ENCODE measurements at places on chromosomes 5 and 9. TPM values are rescaled to one million over a fixed set of nuclear protein-coding genes. Genes with fewer than 3 reads are reported as not detected.

DNA sequence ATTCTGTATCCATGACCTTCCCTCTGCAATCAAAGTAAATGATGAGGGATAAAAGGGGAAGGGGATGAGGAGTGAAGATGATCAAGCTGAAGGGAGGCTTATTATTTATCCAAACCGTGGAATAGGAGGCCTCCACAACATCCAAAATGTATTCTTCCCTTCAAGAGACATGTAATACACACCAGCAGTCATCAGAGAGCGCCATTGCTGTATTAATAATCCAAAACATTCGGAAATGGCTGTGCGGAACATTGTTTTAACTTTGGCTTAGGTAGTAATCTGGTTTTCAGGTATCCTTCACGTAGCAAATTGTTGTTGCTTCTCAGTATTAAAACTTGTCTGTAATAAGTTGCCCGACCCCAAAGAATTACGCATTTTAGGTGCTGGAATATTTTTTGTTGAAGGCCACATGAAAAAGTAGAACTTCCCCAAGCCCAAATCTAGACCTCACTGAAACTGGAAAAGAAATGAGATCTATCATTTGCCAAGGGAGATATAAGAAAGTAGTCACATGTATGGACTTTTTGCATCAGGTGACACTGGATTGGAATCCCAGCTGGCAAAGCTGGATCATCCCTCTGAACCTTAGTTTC is 2.6 kb upstream of the BOD1 start:
- H3K36me3 ChIP-seq: no peaks in the 10 kb centered on the region
- no peaks in the 10 kb centered on the region for H3K27me3 ChIP-seq
- no peak overlapping the region for H3K4me3 ChIP-seq
- peak; percentile 39 for DNase-seq
- no peak overlapping the region for H3K27ac ChIP-seq
- H3K4me1 ChIP-seq: peaks cover 11% of the 10 kb centered on the region

The FOXD4L6 gene
- not detected for total RNA-seq

The DMRTA1 gene
- total RNA-seq: 1.3 TPM

GRCh38 chr5:177198738-177199137 is 65.2 kb downstream of the NSD1 start:
- H3K4me3 ChIP-seq: no peak overlapping the region
- no peaks in the 10 kb centered on the region for H3K36me3 ChIP-seq

The PHAX gene
- 77.4 TPM for total RNA-seq

GRCh38 chr5:163506726-163507125 is 1.3 kb downstream of the MAT2B start:
- no peak for DNase-seq
- no peaks in the 10 kb centered on the region for H3K27me3 ChIP-seq
- no peaks in the 10 kb centered on the region for H3K36me3 ChIP-seq
- H3K4me3 ChIP-seq: peak overlapping the region; percentile 71
- peaks cover 8% of the 10 kb centered on the region for H3K4me1 ChIP-seq
- peak overlapping the region; percentile 96 for H3K27ac ChIP-seq

The EQTN gene
- total RNA-seq: not detected

- no peak for DNase-seq
- H3K27ac ChIP-seq: no peak overlapping the region
- no peak overlapping the region for H3K4me3 ChIP-seq
- H3K36me3 ChIP-seq: no peaks in the 10 kb centered on the region
- no peaks in the 10 kb centered on the region for H3K4me1 ChIP-seq
Observed at GRCh38 chr5:160240350-160240749, 11.0 kb downstream of the FABP6 start.

The FOXD4L5 gene
- not detected for total RNA-seq

GRCh38 chr9:33751536-33752129 is 43.7 kb upstream of the PRSS3 start:
- H3K36me3 ChIP-seq: no peaks in the 10 kb centered on the region
- no peak overlapping the region for H3K27ac ChIP-seq
- H3K4me1 ChIP-seq: no peaks in the 10 kb centered on the region
- DNase-seq: no peak

DNA sequence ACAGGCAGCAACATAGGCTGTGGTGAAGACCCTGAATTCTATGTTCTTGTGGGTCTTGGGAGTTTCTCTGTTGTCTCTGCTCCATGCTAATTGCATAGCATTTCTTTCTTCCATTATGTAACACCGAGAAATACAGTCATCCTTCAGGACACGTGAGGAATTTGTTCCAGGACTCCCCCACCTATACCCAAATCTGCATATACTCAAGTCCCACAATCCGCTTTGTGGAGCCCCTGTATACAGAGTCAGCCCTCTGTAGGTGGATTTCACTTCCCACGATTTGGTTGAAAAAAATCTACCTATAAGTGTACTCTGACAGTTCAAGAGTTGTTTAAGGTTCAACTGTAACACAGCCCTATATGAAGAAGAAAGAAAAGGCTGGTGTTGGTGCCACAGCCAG is 22.1 kb downstream of the ANKRD33B start:
- no peaks in the 10 kb centered on the region for H3K36me3 ChIP-seq
- no peak overlapping the region for H3K27ac ChIP-seq
- DNase-seq: no peak
- no peaks in the 10 kb centered on the region for H3K4me1 ChIP-seq

The ANKRD18A gene
- total RNA-seq: not detected

The BTNL8 gene
- total RNA-seq: 2.9 TPM

- H3K27me3 ChIP-seq: no peaks in the 10 kb centered on the region
- no peak for DNase-seq
- H3K27ac ChIP-seq: no peak overlapping the region
- no peaks in the 10 kb centered on the region for H3K36me3 ChIP-seq
- H3K4me1 ChIP-seq: peaks cover 7% of the 10 kb centered on the region
- no peak overlapping the region for H3K4me3 ChIP-seq
Observed at GRCh38 chr5:72241346-72242003, 78.6 kb downstream of the MRPS27 start.

Data from uterus (tissue), 4 donors.